ENCODE measurements at places on chromosomes 2 and 18.

DNA sequence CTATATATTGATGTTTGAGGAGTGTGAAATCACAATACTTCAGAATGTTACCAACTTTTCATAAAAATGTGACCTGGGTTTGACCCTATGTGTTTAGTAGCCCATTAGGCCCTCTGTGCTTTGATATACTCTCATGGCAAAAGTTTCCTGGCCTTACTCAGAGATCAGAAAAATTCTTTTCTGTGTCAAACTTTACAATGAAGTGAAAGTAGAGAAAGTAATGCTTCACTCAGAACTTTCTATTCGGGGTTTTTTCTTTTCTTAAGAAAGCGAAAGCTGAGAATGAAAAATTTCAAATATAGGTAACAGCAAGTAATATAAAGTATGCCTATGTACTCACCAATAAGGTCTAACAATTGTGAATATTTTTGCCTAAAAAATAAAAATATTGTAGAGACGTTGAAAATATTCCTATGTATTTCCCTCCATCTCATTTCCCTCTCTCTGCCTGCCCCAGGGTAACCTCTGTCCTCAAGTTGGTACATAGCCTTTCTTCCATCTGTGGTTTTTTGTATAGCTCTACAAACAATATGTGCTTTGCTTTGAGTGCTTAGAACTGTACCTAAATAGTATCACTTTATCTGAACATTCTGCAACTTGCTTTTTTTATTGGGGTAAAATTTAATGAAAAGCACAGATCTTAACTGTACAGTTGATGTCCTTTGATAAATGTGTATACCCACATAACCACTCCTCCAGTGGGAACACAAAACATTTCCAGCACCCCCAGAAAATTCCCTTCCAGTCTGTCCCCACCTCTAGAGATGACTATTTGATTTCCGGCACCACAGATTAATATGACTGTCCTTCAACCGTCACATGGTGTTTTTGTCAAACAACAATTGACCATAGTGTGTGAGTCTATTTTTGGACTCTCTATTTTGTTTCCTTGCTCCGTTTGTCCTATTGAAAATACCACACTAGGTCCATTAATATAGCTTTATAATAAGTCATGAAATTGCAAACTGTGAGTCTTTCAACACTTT lies 10.3 kb upstream of the ACKR3 start:
- DNase-seq = no peak

DNA sequence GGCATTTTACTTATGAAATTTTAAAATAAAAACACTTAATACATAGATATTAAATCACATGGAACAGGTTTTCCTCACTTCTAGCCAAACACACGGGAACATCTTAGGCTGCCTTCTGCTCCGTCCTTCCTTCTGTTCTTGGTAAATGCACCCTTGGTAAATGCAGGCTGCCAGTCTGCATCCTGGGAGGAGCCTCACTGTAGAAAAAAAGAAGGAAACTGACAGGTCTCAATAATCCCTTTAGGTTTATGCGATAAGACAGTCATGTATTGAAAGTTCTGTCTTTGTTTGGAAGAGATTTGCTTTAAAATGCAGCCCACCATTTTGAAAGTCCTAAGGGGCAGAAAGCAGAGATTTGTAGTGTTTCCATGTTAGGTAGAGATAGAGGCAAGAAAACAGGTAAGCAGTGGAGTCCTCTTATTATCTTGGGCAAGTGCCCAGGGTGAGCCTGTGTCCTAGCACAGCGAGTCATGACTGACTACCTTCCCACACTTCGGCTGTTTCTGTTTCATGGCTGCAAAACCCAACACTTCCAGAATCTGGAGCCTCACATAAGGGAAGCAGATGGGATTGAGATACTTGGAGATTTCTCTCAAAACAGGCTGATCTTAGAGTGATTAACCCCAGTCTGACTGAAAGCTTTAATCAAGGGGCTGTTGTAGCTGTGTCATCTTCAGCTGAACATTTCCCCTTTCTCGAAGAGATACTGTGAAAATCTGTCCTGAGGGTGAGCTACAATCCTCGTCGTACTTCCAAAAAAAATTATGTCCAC lies 131.4 kb upstream of the MAP3K20 start:
- DNase-seq = no peak

DNA sequence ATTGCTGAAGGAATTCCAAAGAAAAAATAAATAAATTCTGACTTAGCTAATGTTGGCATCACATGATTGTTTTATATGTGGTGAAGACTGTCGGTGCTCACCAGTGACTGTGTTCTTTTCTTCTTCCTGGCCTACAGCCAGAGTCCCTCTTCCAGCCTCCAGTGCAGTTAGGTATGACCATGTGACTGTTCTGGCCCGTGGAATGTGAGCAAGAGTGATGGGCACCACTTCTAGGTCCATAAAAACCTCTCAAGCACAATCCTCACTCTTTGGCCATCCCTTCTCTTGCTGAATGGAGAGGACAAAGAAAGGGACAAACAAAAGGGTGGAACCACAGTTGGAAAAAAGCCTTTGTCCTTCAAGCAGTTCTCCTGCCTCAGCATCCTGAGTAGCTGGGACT lies 39.0 kb upstream of the BMPR2 start:
- DNase-seq = no peak

GRCh38 chr18:47801817-47802216 lies 128.6 kb downstream of the SMAD2 start:
- DNase-seq = no peak

GRCh38 chr2:237574894-237575868 lies 8.8 kb downstream of the PRLH start:
- DNase-seq = no peak

GRCh38 chr2:146143971-146144370 lies 1624.1 kb upstream of the ZEB2 start:
- no peak for DNase-seq

DNA sequence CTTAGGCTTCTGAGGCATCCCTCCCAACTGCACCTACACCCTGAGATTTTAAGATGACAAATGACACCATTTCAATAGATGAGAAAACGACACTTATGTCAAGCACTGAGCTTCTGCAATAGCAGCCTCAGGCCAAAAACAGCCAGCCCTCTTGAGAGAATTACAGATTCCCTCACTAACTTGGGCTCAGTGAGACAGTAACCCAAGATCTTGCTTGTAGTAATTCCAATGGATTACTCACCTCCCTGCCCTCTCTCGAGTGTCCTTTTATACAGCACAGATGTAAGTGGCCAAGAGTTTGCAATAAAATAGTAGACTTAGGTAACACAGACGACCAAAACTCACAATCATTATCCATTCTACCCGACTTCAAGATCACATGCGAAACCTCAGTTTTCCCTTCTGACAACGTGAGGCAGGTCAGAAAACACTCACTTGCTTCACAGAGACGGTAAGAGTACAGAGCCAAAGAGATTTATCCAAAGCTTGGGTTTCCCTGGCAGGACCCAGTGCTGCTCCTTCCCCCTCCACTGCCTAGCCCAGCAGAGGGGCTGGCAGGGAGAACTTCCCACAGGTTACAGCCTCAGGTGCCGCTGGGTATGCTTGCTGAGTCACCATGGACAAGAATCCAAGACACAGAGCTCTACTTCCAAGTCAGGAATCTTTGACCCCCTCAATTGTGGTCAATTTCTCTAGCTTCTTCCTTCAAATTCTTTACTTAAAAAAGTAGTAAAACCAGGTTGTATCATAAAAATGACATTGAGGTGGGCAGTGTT lies 181.4 kb downstream of the MYO5B start:
- no peak for DNase-seq

- no peak for DNase-seq
These were observed 7.9 kb downstream of the ERFE start for GRCh38 chr2:238166391-238167343.

GRCh38 chr2:172938713-172939375 lies 136.8 kb upstream of the MAP3K20 start:
- no peak for DNase-seq

GRCh38 chr2:45786836-45787357 lies 135.4 kb downstream of the PRKCE start:
- DNase-seq = no peak

- no peak for DNase-seq
These were observed 11.4 kb downstream of the MYO5B start for GRCh38 chr18:50183556-50183955.

DNA sequence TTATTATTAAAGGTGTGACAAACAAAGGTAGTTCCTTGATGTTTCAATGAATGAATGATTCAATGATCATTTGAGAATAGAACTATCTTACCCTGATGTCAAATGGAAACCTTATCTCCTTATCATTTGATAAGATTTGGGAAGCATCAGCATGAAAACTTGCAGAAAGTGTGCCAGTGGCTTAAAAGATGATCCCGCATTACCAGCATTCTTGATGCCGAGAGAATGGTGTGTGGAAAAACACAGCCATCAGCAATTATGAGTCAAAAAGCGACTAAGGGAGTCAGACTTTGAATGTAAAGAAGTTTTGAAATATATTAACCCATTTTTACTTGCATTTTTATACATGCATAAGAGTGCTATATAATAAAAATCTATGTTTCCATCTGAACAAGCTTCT lies 93.7 kb downstream of the MAIP1 start:
- DNase-seq = no peak

- no peak for DNase-seq
These were observed 233.4 kb upstream of the SIX3 start for GRCh38 chr2:44707945-44708660.

DNA sequence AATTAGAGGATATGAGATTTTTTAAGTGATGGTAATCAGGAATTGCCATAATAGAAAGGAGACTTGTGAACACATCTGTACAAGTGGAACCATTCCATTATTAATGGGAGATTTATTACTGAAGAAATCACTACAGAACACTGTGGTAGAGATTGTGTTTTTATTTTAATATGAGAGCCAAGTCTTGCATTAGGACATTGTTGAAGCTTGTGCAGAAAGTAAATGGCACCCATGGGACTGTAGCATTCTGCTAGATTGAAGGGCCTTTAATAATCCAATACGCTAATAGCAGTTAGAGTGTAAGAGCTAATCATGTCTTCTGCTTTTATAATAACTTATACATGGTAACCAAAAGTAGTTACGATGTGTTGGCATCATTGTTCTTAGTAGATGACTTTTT lies 83.6 kb downstream of the VRK2 start:
- no peak for DNase-seq

DNA sequence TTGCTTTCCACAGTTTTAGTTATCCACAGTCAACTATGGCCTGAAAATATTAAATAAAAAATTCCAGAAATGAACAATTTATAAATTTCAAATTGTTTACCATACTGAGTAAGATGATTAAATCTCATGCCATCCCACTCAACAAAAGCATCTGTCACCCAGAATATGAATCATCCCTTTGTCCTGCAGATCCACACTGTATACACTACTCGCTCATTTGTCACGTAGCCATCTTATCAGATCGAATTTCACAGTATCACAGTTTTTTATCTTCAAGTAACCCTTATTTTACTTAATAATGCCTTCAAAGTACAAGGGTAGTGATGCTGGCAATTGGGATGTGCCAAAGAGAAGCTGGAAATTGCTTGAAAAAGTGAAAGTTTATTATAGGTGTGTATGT lies 291.8 kb upstream of the LRATD1 start:
- no peak for DNase-seq

DNA sequence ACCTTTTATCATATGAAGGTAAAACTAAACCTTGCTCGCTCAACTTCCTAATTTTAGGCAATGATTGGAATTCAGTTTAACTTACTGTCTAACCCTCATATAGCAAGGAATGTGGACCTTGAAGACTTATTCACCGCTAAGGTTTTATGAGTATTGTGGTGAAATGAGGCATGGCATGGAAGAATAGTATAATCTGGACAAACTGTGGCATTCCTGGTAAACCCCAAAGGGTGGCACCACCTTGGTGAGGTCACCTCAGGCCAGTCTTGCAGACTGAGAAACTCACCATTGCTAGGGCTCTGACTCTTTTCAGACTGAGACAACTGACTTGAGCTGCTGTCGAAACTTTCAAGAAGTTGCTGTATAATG lies 51.1 kb upstream of the EHBP1 start:
- DNase-seq = no peak

DNA sequence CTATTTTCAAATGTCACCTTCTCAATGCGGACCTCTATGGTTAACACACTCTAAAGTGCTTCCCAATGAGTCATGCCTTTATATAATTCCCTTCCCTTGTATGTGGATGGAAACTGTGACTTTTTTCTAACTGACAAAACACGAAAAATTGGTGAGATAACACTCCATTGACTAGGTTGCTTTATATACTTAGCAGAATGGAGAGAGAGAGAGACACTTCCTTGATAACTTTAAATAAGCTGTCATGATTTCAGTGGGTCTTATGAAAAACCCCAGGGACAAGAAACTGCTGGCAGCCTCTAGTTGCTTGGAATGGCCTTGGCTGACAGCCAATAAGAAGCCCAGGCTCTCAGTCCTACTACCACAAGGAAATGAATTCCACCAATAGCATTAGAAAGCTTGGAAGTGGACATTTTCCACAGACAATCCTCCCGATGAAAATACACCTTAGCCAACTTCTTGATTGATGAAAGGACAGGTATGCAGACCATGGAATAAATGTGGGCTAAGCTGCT lies 322.2 kb downstream of the ZNF804A start:
- DNase-seq = no peak

DNA sequence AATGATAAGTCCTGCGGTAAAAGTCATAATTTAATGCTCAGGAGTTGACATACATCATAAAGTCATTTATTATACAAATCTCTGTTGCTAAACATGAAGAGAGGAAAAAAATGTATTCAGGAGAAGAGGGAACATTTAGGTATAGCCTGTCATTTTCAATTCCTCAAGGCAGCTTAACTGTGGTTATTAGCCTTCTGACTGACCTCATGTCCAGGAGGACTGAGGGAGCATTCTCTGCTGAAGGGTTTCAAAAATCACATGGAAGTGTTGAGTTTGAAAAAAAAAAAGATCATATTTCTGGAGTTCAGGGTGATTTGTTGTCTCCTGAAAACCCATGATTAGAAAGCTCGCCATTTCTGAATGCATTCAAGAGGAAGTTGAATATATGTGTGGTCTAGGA lies 1371.1 kb upstream of the LRRTM1 start:
- DNase-seq = no peak

- DNase-seq = no peak
These were observed 8.8 kb downstream of the HDAC4 start for GRCh38 chr2:239392072-239392357.

- no peak for DNase-seq
These were observed 94.4 kb downstream of the SPTBN1 start for GRCh38 chr2:54550547-54550946.

- DNase-seq = no peak
These were observed 68.6 kb upstream of the SPOPL start for GRCh38 chr2:138432971-138433370.

GRCh38 chr2:144679942-144680341 lies 160.0 kb upstream of the ZEB2 start:
- DNase-seq = no peak

- no peak for DNase-seq
These were observed 154.4 kb upstream of the EPAS1 start for GRCh38 chr2:46142546-46143428.

GRCh38 chr18:59222341-59222740 lies 2.4 kb downstream of the GRP start:
- DNase-seq = no peak
